ENCODE measurements at places on chromosomes 11 and 22.

- no peak for DNase-seq
Observed at GRCh38 chr11:46983598-46983997, 47.0 kb downstream of the CSTPP1 start.

DNA sequence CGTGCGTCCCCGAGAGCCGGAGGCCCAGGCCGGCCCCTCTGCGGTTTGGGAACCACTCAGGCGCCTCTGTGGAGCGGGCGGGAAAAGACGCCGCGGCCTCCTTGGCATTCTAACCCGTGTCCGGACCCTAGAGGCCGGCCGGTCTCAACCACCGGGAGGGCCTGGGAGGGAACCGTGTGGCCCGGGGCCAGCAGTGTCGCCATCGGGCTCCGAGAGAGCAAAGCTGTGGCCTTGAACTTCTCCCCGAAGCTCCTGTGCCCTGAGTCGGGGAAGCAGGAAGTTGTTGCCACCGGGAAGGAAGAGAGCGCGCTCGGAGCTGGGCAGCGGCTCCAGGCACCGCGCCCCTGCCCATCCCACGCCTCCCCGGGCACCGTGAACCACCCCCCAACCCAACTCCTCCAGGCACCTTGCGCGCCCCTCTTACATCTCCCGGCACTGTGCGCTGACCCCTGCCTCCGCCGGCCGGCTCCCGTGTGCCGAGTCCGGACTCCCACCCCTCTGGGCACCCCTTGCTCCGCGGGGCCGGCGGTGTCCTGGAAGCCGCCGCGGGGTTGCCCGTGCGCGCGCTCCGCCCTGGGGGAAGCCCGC is 80.0 kb upstream of the PPARA start:
- DNase-seq, result no peak

DNA sequence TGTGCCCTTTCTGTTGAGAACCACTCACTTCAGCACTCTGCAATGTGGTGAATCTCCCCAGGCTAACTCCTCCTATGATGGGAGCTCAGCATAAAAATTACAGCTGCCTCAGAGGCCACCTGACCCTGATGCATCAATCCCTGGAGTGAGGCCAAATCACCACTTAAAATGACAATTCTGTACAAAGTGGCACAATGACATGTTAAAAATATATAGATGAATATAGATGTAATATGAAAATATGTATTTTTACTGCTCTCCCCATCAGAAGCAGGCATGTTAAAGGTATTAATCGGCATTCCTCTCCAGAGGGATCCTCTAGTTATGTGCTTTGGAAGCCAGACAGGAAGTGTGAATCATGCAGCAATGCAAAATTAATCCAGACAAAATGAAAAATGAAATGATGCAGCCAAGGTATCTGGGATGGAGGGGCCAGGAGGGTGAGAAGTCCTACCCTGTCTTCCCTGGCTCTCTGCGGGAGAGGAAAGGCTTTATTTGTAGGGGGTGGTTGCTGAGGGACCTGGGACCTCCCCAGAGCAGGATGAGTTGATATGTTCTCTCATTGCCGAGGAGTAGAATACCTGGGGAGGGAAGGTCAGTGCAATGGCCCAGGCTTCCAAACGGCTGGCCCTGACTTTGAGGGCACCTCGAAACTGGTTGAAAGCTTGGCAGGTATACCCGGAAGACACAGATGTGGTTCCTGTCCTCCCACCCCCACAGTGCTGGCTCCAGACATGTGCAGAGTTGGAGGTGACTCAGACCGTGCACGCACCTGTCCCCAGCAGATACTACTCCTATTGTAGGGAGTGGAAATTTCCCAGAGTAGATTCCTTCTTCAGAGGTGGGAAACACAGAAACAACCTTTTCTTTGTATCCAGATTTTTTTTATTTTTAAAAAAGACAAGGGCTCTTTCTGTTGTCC is 347.9 kb upstream of the NCAM1 start:
- no peak for DNase-seq

DNA sequence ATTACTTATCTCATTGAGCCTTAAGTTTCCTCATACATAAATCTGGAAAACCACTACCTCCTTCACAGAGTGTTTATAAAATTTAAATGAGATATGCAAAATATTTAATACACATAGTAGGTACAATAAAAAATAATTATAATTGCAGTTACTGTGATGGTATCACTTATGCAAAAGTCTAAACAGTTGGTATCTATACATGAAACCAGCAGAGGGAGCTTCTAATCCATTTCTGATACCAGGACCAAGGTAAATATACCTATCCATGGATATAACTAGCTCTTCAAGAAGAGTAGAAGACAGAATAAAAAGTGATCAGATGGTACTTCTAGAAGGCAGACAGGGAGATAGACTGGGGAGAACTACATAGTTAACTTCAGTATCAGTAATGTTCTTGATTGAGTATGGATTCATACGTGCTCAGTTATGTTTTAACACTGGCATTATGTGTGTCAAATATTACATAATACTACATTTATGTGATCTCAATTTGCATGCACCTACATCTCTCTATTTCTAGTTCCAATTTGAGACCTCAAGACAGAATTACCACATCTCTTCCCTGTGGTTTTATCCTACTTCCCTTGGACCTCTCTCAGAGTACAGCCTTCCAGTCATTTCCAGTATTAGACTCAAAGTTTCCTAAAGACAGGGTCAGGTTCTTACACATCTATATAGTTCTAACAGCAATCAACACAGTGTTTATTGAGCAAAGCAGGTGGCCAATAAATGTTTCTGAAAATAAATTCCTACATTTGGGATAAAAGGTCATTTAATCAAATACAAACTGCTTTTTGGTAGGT is 13.7 kb upstream of the TSG101 start:
- no peak for DNase-seq

GRCh38 chr11:103327721-103328120 is 218.5 kb downstream of the DYNC2H1 start:
- no peak for DNase-seq

GRCh38 chr11:95584589-95584988 is 205.0 kb downstream of the FAM76B start:
- no peak for DNase-seq

DNA sequence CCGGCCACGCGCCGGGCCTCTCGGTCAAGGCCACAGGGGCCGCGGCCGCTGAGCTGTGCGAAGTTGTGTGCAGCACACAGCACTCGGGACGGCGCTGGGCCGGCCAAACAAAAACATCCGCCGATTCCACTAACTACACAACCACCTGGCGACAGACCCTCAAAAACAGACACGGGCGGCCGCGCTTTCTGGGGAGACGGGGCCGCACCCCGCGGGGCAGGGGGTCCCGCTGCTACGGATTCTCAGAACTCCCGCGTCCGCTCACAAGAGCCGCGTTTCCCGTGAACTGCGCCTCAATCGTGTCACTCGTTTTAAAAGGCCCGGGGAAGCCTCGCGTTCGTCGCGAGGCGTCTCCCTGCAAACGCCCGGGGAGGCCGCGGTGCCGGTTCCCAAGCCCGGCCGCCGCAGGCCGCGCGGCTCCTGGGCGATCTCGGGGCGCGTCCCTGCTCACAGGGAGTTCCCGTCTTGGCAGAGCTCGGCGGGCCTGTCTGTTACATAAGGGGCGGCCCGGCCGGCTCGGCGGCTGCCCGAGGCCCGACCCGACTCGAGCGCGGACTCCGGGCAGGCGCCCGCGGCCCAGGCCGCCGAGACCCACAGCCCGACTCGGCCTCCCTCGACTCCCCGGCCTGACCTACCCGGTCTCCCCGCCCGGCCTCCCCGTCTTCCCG is 936 bp downstream of the BRD1 start:
- DNase-seq, result peak; percentile 12

GRCh38 chr22:35126993-35127392 is 61.0 kb downstream of the ISX start:
- no peak for DNase-seq

DNA sequence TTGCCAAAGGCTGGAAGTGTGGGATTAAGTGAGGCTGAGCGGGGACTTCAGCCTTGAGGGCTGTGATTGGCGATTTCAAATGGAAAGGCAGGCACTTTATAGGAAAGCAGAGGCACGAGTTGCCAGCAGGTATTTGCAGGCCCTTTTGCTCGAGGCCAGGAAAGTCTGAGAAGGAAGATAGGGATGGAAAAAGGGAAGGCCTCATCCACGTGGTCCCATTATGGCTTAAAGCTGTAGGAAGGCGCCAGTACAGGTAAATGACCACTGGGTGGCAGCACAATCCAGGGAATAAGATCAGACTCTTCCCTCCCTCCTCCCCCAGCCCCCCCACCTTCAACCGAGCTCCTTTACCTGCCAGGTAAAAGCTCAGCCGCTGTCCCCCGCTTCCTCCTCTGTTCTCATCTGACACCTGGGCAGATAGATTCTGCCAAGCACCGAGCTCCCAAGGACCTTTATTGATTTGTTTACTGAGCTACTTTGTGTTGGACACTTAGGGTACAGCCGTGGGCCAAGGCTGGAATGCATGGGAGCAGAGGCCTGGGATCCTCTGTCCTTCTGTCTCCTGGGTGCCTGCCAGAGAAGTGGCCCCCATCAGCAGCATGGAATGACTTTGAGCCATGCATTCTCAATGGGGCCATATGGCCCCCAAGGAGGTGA is 7.5 kb downstream of the P2RX3 start:
- DNase-seq, result peak; percentile 43

DNA sequence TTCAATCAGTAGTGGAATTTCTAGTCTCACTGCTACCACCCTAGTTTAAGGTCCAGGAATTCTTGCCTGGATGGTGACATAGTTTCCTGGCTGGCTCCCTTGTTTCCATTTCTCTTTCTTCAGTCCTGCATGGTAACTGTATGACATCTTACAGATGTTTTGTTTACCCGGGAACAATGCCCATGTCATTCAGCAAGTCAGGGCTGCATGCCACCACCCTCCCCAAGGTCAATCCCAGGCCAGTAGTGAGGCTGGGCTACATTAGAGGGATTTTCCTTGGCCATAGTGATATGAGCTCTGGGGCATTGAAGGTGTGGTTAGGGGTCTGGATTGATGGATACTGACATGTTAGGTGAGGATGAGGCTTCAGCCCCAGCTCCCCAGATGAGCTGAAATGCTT is 114.9 kb upstream of the E2F8 start:
- no peak for DNase-seq

DNA sequence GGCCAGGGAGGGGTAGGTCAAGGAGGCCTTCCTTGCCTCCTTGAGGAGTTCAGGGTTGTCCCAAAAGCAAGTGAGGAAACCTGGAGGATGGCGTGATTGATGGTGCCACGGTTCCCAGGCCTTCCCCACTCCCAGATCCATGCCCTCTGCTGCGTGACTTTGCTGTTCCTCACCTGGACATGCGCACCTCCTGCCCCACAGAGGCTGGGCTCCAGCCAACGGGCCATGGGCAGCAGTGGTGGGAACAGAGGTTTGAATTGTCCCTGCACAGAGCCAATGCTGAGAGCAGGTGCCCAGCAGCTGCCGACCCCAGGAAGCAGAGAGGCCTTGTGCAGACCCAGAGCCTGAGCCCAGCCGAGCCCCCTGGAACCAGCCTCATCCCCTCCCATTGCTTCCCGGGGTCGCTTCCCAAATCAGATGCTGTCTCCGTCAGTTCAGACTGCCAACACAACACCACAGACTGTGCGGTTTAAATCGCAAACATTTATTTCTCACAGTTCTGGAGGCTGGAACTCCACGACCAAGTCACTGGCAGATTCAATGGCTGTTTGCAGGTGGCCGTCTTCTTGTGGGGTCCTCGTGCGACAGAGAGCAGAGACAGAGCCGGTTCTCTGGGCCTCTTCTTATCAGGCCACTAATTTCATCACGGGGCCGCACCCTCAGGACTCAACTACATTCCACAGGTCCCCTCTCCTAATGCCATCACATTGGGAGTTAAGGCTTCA is 6.2 kb upstream of the LINC01488 start:
- DNase-seq, result no peak

- DNase-seq, result no peak
Observed at GRCh38 chr22:45664136-45664646, 7.4 kb upstream of the ATXN10 start.

DNA sequence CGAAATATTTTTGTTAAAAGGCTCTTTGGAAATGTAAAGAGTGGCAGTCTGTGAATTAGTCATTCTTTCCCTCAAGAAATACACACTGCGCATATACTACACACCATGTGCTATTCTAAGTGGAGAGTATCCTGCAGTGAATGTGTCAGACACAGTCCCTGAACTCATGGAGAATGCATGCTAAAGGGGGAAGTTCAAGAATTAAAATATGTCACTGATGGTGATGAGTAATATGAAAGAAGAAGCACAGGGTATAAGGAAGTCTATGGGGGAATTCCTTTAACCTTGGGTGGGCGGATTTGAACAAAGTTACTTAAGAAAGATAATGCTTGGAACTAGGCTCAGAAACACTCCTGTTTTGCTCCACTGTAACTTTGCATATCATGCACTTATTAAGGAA is 153.0 kb downstream of the LRRC4C start:
- no peak for DNase-seq

GRCh38 chr11:2211113-2211971 is 39.7 kb upstream of the TH start:
- DNase-seq, result no peak

- DNase-seq, result no peak
Observed at GRCh38 chr11:120401506-120401905, 65.3 kb downstream of the ARHGEF12 start.

- no peak for DNase-seq
Observed at GRCh38 chr11:58958500-58958899, 19.2 kb downstream of the GLYATL1 start.

Measured in activated T-helper 1 cell treated with Interleukin-2 at 50 U/mL for 16 hours (primary cell).